ENCODE measurements at places on chromosomes 7 and 10.

GRCh38 chr7:50346545-50347497 is 42.3 kb downstream of the IKZF1 start:
- DNase-seq: no peak

DNA sequence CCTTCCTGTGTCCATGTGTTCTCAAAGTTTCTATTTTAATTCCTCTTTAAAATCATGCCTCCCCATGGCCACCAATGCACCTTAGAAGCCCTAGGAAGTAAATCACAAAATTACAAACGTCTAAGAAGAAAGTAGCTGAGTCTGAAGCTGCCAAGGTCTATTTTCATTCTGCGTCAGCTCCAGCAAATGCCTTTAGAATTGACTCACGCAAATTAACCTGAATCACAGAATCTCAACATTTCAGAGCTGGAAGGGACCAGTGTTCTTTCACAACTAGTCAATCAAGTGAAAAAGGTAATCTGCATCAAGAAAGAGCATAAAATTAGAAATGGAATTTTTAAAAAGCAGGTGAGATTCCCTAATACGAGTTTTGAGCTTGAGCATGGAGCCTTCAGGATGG is 1017.6 kb downstream of the SORCS3 start:
- no peak for DNase-seq

GRCh38 chr10:130998642-130999041 is 312.9 kb downstream of the TCERG1L start:
- DNase-seq: no peak

DNA sequence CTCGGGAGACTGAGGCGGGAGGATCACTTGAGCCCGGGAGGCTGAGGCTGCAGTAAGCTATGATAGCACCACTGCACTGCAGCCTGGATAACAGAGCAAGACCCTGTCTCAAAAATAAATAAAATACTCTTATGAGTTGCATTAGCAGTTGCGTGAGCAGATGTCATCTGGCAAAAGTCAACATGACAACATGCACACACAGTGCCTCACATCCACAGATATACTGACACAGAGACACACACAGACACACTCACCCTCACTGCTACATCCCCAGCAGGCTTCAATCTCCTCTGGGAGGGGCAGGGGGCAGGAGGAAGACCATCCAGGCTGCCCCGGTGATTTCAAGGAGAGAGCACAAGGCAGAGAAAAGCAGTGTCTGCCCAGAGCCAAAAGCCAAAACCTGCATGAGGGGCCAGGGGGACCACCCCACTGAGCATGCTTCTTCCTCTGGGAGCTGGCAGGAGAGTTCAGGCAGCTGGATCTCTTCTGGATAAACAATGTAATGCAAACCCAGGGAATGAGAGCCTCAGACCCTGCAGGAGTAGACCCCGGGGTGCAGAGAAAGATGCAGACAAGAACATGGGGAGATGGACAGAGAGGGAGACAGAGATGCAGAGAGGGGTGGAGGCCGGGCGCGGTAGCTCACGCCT is 9.6 kb upstream of the ELN start:
- DNase-seq: no peak

DNA sequence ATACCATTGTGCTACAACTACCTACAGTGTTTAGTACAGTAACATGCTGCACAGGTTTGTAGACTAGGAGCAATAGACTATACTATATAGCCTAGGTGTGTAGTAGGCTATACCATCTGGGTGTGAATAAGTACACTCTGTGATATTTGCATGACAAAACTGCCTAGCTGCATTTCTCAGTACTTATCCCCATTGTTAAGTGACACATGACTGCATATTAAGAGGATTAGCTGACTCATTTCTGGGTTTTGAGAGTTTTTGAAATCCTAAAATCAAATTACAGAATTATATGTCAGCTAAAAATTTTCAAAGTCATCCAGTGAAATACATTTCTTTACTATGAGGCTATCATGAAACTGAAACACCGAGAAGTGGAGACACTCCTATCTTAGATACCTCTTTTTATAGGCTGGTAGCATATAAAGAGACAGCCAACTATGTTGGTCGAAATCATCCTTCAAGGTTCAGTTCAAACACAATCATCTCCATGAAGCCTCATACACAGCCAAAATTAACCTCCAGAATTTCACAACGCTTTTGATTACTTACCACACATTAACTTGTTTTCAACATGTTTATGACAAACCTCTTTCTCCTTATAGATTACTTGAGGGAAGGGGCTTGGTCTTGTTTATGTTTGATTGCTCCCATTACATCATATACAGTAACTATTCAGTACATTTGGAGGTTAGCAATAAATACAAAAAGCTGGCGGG is 89.8 kb upstream of the ANK3 start:
- no peak for DNase-seq
